ENCODE measurements at places on chromosomes 5 and 9. TPM values are rescaled to one million over a fixed set of nuclear protein-coding genes. Genes with fewer than 3 reads are reported as not detected.
A peak's percentile ranks its signal among the peaks of the same experiment; 100 is the strongest.

OTP gene
- total RNA-seq = not detected

PCSK1 gene
- total RNA-seq = 1.8 TPM

PHF24 gene
- total RNA-seq = 0.57 TPM

GRCh38 chr9:137178201-137178938, 6.5 kb upstream of the TMEM210 start:
- DNase-seq = no peak

DNA sequence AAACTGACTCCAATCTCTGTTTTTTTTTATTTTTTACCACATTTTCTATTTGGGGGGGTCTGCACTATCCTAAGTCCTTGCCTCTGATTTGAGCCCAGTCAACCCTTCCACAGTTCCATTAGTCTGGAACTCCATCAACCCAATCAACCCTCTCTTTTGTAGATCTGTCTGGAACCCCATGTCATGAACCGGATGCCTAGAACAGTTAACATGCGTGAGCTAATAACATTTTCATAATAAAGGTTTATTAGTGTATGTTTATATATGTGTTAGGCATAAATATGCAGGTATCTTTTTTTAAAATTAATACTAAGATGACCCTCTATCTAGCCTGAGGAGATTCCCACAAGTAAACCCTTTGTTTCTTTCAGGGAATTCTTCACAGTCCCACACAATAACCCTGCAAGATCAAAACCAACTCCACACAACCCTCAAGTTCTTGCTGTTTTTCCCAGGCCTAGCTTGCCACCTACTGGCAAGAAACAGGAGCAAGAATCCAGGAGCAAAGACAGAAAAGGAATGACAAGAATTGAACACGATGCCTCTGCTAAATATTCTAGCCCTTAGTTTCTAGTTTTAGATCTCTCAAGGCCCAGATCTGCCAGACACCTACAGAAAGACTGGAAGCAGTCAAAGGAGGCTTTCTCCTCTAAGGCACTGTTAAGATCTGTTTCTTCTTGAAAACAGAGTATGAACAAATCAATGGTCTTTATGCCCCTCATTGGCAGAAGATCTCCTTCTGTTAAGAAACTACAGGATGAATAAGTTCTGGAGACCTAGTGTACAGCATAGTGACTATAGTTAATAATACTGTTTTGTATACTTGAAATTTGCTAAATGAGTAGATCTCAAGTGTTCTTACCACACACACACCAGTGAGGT, 100.4 kb downstream of the TRIM36 start:
- no peak for DNase-seq

- DNase-seq = peak; percentile 60
Measured at GRCh38 chr5:56814361-56814962, 887 bp upstream of the MAP3K1 start.

DNA sequence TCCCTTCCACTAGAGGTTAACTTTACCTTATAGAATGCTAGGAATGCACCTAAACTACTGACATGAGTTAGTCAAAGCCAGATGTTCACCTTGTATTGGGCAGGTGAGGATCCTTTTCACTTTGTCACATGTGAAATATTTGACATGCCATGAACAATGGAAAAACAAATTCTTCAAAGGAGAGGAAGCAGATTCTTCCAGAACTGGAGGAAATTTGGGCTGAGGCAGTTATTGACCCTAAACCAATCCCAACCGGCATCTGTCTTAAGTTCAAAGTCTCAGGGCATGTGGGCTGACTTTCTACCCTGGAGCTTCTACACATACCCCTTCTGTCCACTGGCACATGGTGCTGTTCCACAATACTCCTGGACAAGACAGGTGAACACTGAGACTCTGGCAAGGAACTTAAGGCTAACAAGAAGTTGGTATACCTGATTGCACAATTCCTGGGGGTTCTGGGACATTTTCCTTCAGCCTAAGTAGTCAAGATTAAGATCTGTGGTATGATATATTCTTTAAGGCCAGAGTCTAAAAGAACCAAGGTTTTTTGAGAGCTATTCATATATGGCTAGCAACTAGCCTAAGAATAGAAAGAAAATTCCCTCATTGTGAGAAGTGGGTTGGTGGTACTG, 2.6 kb downstream of the VLDLR start:
- DNase-seq = no peak
